ENCODE measurements at places on chromosomes 7 and 10.

GRCh38 chr10:22054961-22055360 is 51.4 kb upstream of the DNAJC1 start:
- no peak for DNase-seq

GRCh38 chr7:3431306-3431705 is 130.3 kb downstream of the SDK1 start:
- DNase-seq, result no peak

- DNase-seq, result no peak
These were observed 583.0 kb upstream of the COBL start for GRCh38 chr7:51899611-51900010.

- no peak for DNase-seq
These were observed 30.3 kb downstream of the CALML3 start for GRCh38 chr10:5555021-5555510.

DNA sequence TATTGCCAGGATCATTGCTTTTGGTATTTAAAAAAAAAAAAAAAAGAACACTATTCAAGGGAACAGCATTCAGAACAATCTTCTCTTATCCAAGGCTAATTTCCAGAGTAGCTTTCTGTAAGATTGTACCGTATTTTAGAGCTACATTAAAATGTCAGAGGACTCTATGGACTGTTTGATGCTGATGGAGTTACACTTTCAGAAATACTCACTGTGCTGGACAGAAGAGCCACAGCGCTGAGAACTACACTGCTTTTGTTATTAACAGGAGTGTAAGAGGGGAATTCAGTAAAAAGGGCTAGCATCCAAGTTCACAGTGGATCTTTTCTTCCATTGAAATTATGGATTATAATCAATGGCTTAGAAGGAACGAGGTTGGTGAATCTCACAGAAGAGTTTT is 247.7 kb downstream of the AHR start:
- DNase-seq, result no peak

GRCh38 chr7:143504215-143504936 is 26.7 kb downstream of the TAS2R41 start:
- DNase-seq, result no peak

GRCh38 chr7:27602766-27603165 is 59.9 kb downstream of the HIBADH start:
- DNase-seq, result no peak

DNA sequence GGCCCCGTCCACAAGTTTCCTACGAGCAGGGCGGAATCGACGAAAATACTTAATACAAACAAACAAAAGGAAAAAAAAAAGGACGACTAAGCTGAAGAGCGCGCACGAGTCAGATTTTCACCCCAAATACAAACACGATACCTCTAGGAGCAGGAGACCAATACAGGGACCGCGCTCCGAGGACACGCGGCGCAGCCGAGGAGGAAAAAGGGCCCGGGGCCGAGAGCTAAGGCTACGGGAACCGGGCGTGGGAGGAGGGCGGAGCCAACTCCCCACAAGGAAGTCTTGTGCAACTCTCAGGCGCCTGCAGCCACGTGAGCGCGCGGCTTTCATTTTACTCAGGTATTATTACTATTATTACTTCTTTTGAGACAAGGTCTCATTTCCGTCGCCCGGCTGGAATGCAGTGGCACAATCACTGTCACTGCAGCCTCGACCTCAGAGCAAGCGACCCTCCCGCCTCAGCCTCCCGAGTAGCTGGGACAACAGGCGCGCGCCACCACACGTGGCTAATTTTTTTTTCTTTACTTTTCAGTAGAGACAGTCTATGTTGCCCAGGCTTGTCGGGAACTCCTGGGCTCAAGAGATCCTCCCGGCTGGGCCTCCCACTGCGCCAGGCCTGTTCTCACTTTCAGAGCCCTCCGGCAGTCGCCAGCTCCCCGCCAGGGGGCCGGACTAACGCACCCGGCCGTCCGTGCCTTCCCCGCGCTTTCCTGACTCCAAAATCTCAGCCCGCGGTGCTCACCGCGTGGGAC is 1.2 kb downstream of the HNRNPF start:
- peak; percentile 90 for DNase-seq

- DNase-seq, result no peak
These were observed 39.6 kb downstream of the KCNH2 start for GRCh38 chr7:150938566-150938965.

GRCh38 chr7:43905956-43906330 is 453 bp downstream of the URGCP start:
- DNase-seq, result peak; percentile 21

DNA sequence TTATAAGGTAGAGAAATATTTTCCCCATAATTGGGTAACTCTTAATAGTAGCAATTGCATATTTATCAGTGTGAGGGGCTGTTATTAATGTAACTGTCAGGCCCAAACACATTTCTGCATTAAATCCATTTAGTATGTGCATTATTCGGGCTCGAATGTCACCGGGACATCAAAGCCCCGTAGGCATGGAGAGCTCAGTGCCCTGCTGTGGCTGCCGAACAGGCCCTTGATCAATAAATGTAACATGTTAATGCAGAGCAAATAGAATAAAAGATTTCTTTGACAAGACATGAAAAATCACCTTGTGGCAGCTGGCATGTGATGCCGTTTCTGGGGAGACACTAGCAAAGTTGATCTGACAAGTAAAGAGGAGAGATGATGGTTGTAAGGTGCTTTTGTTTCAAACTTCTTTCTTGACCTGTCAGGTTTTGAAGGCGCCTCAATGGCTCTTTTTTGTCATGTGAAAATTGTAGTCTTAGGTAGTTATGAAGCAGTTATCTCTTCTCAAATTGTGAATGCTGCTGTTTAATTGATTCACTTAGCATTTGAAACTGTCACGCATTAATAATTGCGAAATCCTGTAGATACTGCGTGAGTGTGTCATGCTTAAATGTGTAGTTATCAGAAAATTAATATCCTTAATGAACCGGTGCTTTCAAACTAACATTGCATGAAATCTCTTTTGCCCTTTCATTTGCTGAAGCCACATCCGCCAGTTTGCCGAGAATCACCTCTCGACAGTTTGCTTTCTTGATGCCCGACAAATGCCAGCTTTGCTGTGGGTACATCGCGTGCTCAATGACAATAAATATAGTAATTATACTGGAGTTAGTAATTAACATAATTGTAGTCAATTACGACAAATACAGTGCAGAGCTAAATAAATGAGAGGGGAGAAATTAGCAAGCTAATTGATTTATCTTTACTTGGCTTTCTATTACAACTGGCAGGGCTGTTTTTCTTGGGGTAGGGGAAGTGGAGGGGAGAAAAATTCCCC is 19.5 kb downstream of the LRMDA start:
- DNase-seq, result no peak

- DNase-seq, result no peak
These were observed 21.5 kb downstream of the ASB13 start for GRCh38 chr10:5644930-5645329.

GRCh38 chr10:43251419-43252165 is 15.3 kb downstream of the RASGEF1A start:
- no peak for DNase-seq

DNA sequence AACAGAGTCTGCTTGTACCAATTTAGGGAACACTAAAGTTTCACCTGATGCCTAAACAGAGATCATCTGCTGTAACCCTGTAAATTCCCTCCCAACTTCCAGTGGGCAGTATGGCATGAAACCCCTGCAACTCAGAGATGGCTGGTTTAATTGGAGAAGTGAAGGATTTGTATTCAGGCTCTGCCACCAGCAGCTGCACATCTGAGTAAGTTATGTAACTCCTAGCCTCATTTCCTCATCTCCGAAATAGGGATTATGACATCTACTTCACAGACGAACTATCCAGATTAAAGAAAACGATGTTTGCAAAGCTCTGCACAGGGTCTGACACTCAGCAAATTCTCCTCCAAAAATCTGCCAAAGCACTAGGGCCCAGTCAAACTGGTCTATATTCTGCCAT is 493.0 kb downstream of the KCNMA1 start:
- DNase-seq, result no peak

DNA sequence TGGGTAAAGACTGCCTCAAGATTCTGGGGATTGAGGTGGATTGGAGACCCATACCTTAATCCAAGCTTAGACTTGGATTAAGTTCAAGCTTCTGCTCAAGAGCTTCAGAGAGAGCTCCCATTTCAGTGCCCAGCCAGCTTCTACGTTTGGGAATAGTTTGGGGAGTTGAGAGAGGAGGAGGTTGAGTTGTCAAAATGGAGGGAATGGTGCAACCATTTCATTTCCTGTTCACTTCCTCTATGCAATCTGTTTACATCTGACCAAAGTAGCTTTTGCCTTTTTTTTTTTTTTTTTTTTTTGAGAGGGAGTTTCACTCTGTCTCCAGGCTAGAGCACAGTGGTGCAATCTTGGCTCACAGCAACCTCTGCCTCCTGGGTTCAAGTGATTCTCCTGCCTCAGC is 65.8 kb downstream of the ENTPD1 start:
- peak; percentile 76 for DNase-seq

- no peak for DNase-seq
These were observed 41.5 kb downstream of the PRF1 start for GRCh38 chr10:70561070-70561469.

GRCh38 chr10:14700546-14700945 is 74.2 kb downstream of the FAM107B start:
- DNase-seq, result no peak

GRCh38 chr10:103742824-103743223 is 112.6 kb downstream of the SH3PXD2A start:
- no peak for DNase-seq

GRCh38 chr7:70239918-70240317 is 641.6 kb downstream of the AUTS2 start:
- no peak for DNase-seq

DNA sequence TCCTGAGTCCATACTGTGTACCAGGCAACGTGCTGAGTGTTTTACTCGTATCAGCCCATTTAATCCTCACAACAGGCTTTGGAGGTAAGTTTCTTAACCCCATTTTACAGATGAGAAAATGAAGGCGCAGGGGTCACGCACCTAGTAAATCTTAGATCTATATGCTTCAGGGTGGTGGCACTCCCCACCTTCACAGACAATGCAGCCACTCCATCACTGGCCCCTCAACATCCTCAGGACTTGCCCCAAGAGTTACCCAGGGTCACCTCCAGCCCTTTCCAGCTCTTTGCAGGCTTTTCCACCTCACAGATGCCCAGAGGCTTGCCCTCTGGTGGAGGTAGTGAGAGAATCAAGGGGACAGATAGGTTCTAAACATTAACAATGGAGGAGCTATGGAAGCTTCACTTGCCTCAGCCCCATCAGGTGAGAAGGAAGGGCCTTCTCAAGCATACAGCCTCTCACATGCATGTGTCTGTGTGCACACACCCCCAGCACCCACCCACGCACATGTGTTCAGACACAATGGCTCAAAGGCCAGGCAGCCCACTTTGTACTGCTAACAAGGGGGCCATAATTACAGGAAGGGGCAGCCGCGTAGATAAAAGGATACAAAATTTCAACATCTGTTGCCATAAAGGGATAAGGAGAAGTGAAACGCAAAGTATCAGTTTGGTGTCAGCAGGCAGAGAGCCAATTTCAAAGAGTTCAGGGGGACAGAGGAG is 29.1 kb downstream of the DPCD start:
- DNase-seq, result no peak

DNA sequence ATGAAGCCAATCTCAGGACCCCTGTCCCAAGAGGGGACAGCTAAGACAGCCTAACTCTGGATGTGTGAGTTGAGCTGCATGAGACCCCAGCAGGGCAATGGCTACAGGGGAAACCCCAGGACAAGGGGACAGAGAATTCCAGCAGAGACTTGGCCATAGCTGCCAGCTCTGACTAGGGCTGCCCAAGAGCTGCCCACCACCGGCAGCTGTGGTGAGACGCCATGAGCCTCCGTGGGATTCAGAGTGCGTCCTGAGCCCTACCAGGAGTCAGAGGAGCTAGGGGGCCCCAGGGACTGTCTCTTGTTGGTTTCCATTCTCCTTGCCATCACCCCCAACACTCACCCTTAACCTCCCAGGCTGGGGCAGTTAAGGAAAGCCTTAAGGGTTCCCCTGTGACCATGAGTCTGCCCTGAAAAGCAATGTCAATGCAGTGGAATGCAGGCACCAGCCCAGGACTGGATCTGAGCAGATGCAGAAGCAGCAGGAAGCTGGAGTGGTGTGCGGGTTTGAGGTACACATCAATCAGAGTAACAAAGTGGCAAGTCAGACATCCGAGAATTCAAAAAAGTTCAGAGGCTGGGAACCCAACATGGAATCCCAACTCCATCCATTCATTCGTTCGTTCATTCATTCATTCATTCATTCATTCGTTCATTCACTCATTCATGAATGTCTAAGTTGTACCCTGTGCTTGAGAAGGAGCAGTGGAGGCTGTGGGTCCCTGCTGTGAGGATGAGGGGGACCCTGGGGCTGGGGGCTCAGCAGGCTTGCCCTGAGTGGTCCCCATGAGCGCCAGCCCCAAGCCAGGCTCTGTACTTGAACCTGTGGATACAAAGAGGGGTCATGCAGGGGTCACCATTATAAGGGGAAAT is 52.9 kb downstream of the C10orf120 start:
- DNase-seq, result no peak

DNA sequence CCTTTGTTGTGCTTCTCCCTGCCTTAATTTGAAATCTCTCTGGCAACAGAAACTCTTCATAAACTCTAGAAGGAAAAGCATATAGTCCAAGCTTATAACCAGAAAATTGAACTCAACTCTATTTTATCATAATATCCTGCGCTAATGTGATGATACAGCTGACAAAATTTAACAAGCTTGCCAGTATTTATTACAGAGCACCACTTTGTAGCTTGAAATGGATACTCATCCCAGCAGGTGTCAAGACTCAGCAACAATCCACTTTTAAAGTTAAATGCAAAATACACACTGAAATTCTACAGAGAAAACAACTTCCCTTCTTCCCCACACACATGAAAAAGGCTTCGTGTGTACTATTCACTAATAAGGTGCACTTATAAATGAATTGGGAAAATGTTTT is 228.9 kb downstream of the AGMO start:
- no peak for DNase-seq

GRCh38 chr7:23234569-23235296 is 11.8 kb upstream of the GPNMB start:
- DNase-seq, result no peak

DNA sequence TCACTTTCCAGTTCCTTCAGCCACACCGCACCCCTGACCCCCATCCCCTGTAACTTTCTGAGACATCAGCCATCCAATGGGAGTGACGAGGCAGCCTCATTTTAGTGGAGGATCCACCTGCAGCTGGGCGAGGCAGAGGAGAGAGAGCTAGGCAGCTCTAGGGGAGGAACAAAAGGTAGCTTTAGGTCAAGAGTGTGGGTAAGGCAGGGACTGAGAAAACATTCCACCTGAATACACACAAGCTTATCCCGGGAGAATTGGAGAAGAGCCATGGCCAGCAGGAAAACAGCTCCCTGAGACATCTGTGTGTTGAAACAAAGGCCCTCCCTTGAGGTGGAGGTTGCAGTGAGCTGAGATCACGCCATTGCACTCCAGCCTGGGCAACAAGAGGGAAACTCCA is 6.7 kb upstream of the KLRG2 start:
- DNase-seq, result no peak

- no peak for DNase-seq
These were observed 41.4 kb downstream of the INSYN2A start for GRCh38 chr10:127154831-127155620.

GRCh38 chr10:122379041-122379440 is 4.5 kb downstream of the PLEKHA1 start:
- DNase-seq, result no peak

Data from CD14-positive monocyte (primary cell).